ENCODE measurements at places on chromosomes 3 and 15.

- DNase-seq, result peak; percentile 70
Observed at GRCh38 chr3:94004301-94004910, 24.0 kb downstream of the STX19 start.

GRCh38 chr3:62607287-62608029 is 234.1 kb upstream of the FEZF2 start:
- peak; percentile 1 for DNase-seq

DNA sequence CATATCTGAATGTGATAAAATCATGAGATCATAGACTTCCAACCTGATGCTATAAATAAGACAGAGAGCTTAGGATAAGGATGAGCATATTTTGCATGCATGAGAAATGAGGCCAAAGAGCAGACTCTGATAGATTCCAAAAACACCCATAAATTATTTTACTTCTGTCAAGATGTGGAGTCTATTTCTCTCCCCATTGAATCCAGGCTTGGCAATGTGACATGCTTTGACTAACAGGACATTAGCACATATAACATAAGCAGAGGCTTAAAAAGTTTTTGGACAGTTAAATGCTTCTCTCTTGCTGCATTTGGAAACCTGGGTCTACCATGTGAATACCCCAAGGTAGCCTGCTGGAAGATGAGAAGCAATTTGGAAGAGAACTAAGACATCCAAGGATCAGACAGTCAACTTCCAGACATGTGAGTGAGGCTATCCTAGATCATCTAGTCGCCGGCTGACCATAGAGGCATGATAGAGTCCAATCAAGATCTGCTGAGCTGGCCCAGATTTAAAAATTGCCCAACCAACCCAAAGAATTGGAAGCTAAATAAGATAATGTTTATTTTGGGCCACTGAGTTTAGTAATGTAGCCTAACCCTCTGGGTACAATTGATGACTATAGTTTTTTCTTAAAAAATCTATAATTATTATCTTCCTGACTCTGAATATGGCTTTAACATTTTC is 30.3 kb downstream of the MYLK start:
- no peak for DNase-seq

DNA sequence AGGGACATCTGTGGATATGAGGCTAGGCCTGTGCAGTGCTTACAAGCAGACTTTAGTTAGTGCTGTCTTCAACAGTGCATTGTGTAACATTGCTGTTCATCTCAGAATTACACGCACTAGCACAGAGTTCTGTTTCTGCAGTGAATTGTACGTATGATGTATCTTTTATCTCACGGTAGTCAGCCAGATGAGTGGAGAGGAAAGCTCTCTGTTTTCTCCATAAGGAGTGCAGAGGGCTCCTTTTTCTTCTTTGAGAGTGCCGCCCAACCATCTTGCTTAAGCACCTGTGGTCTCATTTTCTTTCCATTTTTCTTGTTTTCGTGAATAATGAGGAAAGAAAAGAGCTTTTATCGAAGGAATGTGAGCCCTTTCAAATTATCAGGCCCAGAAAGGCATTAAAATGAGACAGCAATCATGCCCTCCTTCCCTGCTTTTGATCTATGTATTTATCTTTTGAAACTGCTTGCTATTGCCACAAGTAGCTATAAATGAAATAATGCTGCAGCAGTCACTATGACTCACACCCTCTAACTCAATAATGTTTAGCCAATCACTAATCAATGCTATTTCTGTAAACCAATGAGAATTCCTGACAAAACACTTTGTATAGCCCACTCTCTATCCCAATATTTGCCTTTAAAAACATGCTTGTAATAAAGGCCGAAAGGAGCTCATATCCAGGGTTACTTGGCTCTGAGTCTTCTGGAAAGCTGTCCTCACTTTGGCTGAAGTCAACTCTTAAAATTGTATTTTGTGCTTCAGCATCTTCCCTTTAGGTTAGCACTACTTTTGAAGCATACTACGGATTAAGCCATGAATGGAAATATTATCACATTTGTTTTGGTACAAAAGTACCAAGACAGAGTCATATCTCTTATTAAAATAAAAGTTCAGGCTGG is 226.0 kb upstream of the P2RY1 start:
- no peak for DNase-seq

- DNase-seq, result peak; percentile 66
Observed at GRCh38 chr3:149967086-149967685, 3.5 kb downstream of the PFN2 start.

DNA sequence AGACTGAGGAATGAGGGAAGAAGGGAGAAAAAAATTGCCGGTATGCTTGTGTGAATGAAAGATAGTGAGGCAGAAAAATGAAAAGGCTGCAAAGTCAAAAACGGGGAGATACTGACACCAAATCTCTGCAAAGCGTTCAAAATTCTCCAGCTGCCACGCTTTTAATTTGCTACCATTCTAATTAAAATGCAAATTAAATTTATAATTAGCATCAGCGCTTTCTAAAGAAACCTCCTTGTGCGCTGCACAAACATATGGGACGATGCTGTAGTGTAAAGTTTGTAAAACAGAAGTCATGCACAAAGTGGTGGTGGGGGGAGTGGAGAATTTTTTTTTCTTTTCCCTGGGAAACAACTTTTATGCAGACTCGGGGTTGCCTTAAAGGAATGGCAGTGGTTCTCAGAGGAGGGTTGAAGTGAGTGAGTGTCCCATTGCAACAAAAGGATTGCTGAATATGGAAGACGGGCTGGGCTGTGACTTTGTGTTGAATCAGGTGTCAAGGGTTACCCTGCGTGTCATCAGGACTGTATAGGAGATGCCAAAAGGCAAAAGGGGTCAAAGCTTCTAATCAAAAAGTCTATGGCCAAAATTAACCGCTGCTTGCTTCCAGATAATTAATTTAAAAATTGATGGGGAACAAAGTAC is 472.2 kb downstream of the NR2F2 start:
- DNase-seq, result no peak

- no peak for DNase-seq
Observed at GRCh38 chr3:189941679-189942078, 179.0 kb downstream of the P3H2 start.

GRCh38 chr15:33894193-33894592 is 74.1 kb upstream of the CHRM5 start:
- no peak for DNase-seq

DNA sequence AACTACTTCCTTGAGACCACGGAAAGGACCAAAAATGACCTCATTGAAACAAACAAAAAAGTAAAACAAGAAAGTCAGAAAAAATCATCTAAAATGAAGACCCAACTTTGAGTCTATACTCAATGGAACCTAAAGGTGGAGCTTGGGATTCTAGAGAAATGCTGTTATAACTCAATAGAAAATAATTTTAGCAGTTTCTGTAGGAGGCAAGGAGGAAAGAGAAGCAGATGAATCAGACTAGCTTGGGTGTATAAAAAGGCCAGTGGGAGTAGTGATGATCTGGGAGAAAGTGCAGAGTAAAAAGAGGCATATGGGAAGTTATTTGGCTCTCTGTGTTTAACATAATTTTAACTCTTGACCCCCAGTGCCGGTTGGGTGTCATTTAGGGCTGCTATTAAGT is 94.4 kb downstream of the TMCO5A start:
- no peak for DNase-seq

GRCh38 chr3:142022381-142022780 is 127.0 kb downstream of the TFDP2 start:
- peak; percentile 39 for DNase-seq

DNA sequence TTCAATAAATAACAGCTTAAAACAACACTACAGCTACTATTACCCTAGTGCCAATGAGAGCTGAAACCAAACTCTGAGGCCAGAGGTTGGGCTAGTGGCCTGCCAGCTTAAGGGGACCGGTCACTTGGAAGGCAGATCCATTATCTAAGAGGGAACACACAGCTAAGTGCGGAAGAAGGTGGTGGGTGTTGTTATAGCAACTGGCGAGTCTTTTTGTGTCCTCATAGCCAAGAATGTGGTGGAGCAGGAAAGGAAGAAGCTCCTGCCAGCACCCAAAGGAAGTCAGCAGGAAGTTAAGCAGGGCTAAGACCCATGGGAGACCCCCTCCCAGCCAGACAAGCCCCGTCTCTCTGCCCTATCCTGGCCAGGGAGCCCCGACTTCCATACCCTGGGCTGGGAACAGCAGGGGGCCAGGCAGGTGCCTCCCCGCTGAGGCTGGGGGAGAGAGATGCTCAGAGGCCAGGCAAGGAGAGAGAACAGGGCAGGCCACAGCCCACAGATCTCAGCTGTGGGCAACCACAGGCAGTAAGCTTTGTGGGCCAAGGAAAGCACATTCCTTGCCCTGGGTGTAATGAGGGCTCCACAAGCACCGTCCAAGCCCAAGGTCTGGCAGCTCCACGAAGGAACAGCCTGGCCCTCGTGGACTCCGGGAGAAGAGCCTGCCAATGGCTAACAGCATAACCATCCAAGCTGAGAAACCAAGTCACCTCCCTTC is 34.0 kb upstream of the HRH1 start:
- no peak for DNase-seq

GRCh38 chr3:12875857-12876836 is 34.8 kb upstream of the RPL32 start:
- peak; percentile 68 for DNase-seq

GRCh38 chr3:134839422-134839821 is 44.4 kb downstream of the EPHB1 start:
- no peak for DNase-seq

DNA sequence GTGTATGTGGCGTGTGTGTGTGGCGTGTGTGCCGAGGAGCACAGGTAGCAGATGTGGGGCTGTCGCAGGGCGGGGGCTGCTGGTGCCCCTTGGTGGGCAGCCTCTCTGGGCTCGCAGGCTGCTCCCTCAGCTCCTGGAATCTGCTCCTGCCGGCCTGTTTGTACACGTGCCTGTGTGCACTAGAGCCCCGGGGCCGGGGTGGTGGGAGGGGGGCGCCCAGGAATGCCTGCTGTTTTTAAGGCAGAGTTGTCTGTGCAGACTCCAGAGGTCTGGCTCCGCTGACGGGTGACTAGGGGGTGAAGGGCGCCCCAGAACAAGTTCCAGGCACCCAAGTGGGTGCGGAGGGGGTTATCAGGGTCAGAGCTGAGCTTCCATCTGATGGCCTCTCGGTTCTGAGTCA is 112.2 kb downstream of the FBLN2 start:
- no peak for DNase-seq

DNA sequence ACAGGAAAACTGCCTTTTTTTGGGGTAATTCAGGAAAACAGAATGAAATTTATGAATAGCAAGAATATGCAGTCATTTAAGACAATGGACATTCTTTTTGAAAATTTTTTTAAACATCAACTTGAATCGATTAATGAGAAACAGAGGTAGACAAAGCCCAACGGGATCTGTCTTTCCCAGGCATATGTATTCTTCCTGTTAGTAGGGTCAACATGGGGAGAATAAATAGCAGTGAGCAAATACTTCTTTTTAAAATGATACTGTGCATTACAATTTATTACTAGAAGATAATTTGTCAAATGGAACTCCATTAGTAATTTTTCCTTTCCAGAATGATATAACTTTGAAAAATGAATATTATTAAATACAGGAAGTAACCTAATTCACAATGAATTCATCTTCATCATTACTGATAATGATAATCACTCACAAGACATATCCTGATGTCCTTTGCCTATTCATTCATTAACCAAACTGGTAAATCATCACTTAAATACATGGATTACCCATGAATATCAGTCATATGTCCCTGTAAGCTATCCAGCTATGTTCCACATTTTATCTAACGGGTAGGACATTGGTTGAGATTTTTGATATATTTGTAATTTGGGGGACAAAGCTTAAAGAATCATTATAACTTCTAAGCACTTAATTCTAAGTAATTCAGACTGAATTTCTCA is 209.2 kb upstream of the CDIN1 start:
- DNase-seq, result no peak

DNA sequence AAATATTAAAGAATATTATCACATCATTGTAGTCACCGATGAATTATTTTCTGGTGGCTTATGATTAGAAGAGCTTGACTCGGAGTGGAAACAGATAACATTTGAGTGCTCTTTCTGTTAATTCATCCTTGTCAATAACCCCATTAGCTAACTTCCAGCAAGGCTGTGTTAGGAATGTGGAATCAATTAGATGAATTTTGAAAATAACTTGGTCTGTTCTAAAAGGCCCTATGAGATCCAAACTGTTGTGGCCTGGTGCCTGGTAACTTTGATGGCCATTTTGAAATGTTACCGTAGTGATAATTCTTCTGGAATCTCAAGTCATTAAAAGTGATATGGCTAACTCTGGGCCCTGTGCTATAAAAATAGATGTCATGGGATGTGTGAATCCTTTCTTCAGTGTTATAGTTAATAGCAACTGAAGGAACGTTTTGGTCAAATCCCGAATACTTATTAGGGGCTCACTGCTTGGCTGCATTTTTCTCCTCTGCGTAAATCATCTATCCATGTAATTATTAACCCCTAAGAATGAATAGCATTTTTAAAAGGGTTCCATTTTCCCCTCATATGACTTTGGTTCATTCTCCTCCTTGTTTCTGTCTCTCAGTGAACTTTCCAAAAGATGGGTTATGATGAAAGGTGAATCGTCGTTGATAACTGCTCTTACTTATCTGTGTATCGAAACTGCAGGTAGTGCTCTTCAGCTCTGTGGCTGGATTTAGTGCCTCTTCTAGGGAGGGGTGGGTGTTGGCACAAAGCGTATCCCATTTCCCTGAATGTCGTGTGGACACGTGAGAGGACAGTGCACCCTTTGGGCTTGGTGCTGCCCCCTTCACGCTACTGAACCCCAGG is 82.7 kb downstream of the IGF1R start:
- DNase-seq, result no peak

DNA sequence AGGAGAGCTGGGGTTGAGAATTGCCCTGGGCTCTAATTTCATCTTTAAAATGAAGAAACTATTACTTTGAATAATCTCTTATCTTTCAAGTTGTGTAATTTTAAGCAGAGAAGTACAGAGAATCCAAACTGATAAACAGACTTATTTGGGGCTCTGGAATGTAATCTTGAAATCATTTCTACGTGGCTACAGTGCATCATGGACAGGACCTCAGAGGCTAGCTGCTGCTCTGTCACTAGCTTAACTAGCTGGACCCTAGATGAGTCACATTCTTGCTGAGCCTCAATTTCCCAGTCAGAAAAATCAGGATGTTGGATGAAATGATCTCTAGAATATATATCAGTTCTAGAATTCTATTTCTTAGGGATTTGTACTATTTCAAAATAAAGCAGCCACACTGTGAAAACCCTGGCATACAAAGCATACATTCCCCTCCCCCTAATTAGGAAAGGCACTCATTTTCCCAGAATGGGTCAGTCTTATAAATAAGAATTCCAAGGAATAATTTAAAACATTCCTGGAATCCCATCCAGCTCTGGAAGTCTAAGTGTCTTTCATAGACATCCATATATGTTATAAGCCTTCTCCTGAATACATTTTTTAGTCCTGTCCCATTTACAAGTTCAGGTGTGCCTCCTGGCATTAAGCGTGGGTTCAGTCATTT is 47.2 kb downstream of the RASGRP1 start:
- no peak for DNase-seq

GRCh38 chr3:165347526-165347925 is 151.3 kb upstream of the SLITRK3 start:
- no peak for DNase-seq
